ENCODE measurements at places on chromosomes 2 and 18. TPM values are rescaled to one million over a fixed set of nuclear protein-coding genes. Genes with fewer than 3 reads are reported as not detected.

Gene TNFRSF11A
- total RNA-seq: 0.49 TPM

Gene SERPINB10
- not detected for total RNA-seq

Gene SIGLEC15
- 0.41 TPM for total RNA-seq

Gene DSG2
- total RNA-seq: 43.7 TPM

Gene HOXD1
- not detected for total RNA-seq

DNA sequence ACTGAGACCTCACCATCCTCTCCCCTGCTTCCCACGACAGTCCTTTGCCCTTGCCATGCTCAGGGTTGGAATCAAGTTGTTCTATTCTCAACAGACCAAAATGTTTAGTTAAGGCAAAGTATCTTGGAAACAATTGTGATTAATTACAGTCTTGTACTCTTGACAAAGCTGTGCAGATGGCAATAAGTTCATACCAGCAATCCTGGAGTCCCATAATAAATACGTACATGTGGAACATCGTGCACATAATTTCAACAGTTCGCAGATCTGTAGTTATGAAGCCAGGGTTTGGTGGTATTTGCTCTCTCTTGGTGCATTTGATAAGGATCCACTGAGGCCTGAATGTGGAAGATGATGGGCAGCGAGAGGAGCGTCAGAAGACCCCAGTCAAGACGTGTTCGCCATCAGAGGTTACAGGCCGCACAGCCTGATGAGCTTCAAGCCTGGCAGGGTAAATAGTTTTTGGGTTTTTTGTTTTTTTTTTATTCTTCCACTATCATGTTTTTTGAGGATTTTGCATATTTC is 52.9 kb upstream of the EML6 start:
- H3K27me3 ChIP-seq: no peaks in the 10 kb centered on the region
- peaks cover 23% of the 10 kb centered on the region for H3K36me3 ChIP-seq
- peaks cover 32% of the 10 kb centered on the region for H3K4me1 ChIP-seq
- H3K27ac ChIP-seq: peak overlapping the region; percentile 13
- H3K4me3 ChIP-seq: no peak overlapping the region

DNA sequence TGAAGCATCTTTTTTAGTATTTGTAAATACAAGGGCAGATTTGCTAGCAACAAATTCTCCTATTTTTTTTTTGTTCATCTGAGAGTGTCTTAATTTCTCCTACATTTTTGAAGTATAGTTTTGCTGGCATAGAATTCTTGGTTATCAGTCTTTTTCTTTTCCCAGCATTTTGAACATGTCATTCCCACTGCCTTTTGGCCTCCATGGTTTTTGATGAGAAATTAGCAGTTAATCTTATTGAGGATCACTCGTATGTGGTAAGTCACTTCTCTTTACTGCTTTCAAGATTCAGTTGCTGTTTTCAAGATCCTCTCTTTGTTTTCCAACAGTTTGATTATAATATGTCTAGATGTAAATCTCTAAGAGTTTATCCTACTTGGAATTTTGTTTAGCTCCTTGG is 16.9 kb upstream of the RNF149 start:
- no peak overlapping the region for H3K27ac ChIP-seq
- no peak overlapping the region for H3K4me3 ChIP-seq
- DNase-seq: no peak

GRCh38 chr2:9811679-9812511 is 31.4 kb upstream of the TAF1B start:
- H3K36me3 ChIP-seq: no peaks in the 10 kb centered on the region
- DNase-seq: no peak
- H3K27me3 ChIP-seq: no peaks in the 10 kb centered on the region
- H3K4me1 ChIP-seq: peaks cover 7% of the 10 kb centered on the region

GRCh38 chr2:24272161-24272802 is 88.1 kb downstream of the ITSN2 start:
- H3K36me3 ChIP-seq: peaks cover 27% of the 10 kb centered on the region
- no peak for DNase-seq
- no peak overlapping the region for H3K4me3 ChIP-seq
- no peaks in the 10 kb centered on the region for H3K27me3 ChIP-seq
- no peak overlapping the region for H3K27ac ChIP-seq
